ENCODE measurements at places on chromosomes 5 and 9. TPM values are rescaled to one million over a fixed set of nuclear protein-coding genes. Genes with fewer than 3 reads are reported as not detected.

DNA sequence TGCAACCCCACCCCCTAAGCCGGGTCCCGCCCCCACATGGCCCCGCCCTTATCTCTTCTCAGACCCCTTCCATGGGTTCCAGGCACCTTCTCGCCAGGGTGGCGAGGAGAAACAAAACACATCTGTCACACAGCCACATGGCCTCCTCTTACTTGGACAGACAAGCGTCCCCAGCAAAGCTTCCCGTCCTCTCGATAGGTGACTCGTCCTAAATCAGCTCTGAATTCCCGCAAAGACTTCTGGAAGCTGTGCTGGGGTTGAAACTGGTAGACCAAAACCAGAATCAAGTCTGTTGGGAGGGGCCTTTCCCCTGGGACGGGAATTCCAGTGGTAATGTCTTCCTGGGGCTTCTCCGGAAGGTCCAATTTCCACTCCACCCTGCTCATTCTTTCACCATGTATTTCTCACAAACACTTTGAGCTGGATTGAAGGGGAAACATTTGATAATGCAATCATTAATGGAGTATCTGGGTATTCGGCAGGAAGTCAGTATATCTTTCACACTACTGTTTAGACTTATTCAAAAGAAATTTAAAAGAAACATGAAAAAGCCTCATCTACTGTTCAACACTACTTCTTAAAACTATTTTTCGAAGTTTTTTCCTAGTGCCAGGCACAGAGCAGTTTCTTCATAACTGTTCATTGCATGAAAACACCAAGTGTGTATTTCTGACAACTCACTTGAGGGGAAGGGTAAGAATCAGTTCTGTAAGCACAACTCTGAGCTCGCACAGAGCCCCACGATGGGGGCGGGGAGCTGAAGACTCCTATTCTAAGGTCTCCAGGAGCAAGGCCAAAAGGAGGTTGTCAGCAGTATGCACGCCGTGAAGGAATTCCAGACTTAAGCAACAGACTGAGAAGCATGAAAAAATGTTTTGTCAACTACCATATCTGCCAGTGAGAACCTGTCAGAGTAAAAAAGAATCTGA lies 644 bp upstream of the CTNNAL1 start:
- peak overlapping the region; percentile 94 for H3K27ac ChIP-seq
- H3K27me3 ChIP-seq = no peaks in the 10 kb centered on the region
- no peaks in the 10 kb centered on the region for H3K36me3 ChIP-seq
- DNase-seq = peak; percentile 15
- H3K4me1 ChIP-seq = peaks cover 9% of the 10 kb centered on the region
- H3K4me3 ChIP-seq = peak overlapping the region; percentile 96

TMEFF1 gene
- not detected for total RNA-seq

ZNF618 gene
- total RNA-seq = 2.5 TPM

DNA sequence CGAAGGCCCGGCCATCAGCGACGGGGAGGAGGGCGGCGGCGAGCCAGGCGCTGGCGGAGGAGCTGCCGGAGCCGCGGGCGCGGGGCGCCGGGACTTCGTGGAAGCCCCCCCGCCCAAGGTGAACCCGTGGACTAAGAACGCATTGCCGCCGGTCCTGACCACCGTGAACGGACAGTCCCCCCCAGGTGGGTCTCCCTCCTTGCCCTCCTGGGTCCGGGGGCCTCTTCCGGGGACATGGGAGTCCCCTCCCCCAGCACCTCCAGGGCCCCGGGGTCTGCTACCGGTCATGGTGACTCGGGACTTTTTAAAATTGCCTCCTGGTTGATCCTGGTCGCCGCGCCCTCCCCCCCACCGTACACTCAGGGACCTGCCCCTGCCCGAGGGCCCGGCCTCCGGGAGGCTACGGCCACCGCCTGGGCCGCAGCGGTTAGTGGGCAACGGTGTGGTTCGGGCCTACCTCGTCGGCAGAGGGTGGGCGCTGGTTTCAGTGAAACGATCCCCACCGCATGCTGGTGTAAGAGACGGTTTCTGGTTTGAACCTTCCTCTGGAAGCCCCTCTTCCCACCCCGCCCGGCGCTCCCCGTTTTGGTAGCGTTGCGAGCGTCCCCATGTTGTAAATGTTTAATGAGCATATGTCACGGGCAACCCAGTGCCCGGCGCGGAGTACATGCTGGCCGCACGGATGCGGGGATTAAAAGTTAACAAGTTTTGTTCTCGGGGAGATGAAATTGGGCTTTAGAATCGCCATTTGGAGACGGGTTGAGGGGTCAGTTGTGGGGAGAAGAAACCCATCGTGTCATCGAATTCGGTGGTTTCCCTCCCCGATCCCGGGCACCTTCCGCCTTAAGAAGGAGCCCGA lies 1.1 kb downstream of the LARP1 start:
- DNase-seq = peak; percentile 60
- no peaks in the 10 kb centered on the region for H3K27me3 ChIP-seq
- H3K4me3 ChIP-seq = peak overlapping the region; percentile 98
- peaks cover 54% of the 10 kb centered on the region for H3K4me1 ChIP-seq
- peak overlapping the region; percentile 99 for H3K27ac ChIP-seq

F2RL1 gene
- total RNA-seq = 118 TPM

DNA sequence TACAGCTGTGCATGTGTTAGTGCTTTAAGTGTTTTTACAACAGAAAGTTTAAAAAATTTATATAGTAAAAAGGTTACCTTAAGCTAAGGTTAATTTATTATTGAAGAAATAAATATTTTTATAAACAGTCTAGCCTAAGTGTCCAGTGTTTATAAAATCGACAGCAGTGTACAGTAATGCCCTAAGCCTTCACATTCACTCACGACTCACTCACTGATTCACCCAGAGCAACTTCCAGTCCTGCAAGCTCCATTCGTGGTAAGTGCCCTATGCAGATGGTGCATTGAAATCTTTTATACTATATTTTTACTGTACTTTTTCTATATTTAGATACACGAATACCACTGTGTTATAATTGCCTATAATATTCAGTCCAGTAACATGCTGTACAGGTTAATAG lies 159.1 kb downstream of the ROR2 start:
- no peaks in the 10 kb centered on the region for H3K27me3 ChIP-seq
- no peak overlapping the region for H3K4me3 ChIP-seq
- H3K4me1 ChIP-seq = no peaks in the 10 kb centered on the region
- H3K36me3 ChIP-seq = no peaks in the 10 kb centered on the region

GRCh38 chr5:68155940-68156339 lies 59.6 kb upstream of the PIK3R1 start:
- no peaks in the 10 kb centered on the region for H3K27me3 ChIP-seq
- no peak for DNase-seq
- no peak overlapping the region for H3K27ac ChIP-seq
- H3K4me1 ChIP-seq = no peaks in the 10 kb centered on the region

PCDHA1 gene
- 0.14 TPM for total RNA-seq

GRCh38 chr5:6466975-6467567 lies 18.4 kb downstream of the UBE2QL1 start:
- H3K27ac ChIP-seq = no peak overlapping the region
- no peaks in the 10 kb centered on the region for H3K36me3 ChIP-seq
- DNase-seq = no peak
